Fibroblast of skin of abdomen (primary cell): ENCODE measurements at places on chromosomes 1 and 21.

GRCh38 chr1:154352245-154352580 lies 26.9 kb downstream of the ATP8B2 start:
- DNase-seq, result no peak

GRCh38 chr1:196029410-196029809 lies 578.8 kb downstream of the KCNT2 start:
- DNase-seq, result no peak

- no peak for DNase-seq
Observed at GRCh38 chr21:33388188-33388587, 15.0 kb upstream of the IFNGR2 start.

DNA sequence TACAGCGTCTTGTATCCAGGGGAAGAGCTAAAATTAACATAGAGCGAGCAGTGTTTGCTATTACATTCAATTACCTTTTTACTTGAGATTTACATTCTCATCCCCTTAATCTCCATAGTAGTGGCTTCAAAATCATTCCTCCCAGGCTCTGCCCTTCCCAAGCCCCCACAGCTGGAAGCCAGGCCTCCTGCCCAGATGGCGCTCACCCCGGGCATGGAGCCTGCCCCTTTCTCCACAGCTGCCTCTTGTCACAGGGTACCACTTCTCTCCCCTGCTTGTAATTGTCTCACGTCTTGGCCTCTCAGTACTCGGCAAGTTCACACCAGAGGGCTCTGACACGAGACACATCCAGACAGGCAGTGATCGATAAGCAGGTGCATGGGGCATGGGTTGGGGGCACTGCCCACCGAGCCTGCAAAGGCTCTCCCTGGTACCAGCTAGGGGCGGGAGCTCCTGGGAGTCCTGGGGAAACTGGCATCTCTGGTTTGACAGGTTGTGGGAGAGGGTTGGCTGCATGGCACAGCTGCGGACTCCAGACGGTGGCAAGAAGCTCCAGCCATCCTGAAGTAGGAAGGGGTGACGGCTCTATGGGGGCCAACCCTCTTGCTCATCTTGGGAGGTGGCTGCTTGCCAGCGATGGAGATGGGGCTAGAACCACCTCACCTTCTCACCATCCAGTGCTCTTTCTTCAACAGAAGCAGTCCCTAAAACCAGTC lies 20.1 kb downstream of the CASZ1 start:
- no peak for DNase-seq

DNA sequence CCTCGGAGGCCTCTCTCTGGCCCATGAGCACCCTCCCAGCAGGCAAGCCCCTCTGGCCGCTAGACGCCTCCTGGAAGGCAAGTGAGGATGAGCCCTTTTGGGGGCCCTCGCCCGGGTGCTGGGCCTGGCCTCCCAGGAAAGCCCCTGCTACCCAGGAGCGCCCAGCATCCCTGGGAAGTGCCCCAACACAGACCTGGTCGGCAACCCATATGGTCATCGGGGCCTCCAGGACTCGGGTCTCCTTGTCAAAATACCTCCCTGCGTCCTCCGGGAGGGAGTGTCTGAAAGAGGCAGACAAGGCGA lies 21.0 kb upstream of the TMEM52 start:
- DNase-seq, result no peak

DNA sequence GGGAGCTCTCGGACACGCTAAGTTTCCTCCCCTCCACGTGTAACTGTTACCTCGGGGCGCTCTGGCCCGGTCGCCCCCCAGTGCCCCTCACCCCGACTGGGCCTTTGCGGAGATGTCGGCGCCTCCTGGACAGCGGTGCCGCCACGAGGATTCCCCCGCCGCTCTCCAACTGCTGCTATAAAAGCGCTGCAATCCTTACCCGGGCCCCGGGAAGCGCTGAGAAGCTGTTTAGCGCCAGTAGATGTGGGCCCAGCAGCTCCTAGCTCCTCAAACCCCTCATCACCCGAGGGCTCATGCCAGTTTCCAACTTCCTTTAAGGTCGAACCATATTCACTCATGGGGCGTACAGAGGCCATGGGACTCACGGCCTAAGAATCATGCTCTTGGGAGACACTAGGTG lies 361 bp upstream of the LMX1A start:
- DNase-seq, result no peak

- DNase-seq, result peak; percentile 6
Observed at GRCh38 chr1:45205011-45205909, 1.1 kb downstream of the ZSWIM5 start.

- no peak for DNase-seq
Observed at GRCh38 chr21:38806153-38806941, 618 bp downstream of the ETS2 start.

- no peak for DNase-seq
Observed at GRCh38 chr1:220770245-220770913, 16.3 kb upstream of the MTARC1 start.

DNA sequence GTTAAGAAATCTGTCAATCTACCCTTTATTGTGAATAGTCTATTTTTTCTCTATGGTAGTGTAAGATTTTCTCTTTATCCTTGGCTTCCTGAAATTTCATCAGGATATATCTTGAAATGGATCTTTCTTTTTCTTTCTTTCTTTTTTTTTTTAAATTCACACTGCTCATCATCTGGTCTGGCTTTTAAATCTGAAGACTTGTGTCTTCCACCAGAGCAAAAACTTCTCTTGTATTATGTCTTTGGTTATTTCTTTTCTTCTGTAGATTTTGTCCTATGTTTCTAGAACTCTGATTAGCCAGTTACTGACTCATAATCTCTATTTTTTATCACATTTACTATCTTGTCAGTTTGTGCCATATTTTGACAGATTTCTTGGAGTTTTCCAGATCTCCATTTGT lies 133.8 kb upstream of the LMO4 start:
- DNase-seq, result no peak

DNA sequence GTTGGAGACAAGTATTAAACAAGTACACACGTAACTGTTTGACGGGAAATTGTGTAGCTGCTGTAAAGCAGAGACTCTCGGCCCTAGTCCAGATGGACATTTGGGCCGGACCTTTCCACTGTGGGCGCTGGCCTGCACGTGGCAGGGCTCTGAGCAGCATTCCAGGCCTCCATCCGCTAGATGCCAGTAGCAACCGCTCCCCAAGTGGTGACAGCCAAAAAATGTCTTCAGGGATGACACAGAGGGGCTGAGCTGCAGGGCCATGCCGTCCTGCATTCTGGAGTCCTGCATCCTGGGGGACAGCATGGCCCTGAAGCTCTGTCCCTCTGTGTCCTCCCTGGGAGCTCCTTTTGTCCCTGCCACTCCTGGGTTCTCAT lies 24.8 kb downstream of the A3GALT2 start:
- DNase-seq, result no peak

GRCh38 chr1:156958247-156958714 lies 37.8 kb downstream of the LRRC71 start:
- DNase-seq, result no peak

DNA sequence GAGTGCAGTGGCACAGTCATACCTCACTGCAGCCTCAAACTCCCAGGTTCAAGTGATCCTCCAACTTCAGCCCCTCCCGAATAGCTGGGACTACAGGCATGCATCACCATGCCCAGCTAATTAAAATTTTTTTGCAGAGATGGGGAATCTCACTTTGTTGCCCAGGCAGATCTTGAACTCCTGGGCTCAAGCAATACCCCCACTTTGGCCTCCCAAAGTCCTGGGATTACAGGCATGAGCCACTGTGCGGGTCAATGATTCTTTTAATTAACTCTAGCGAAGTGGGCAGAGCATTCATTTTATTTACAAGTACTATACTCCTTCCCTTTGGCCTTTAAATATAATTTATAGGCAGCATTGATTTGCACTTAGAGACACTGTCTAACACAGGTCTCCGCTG lies 2.5 kb upstream of the OTUD3 start:
- no peak for DNase-seq

DNA sequence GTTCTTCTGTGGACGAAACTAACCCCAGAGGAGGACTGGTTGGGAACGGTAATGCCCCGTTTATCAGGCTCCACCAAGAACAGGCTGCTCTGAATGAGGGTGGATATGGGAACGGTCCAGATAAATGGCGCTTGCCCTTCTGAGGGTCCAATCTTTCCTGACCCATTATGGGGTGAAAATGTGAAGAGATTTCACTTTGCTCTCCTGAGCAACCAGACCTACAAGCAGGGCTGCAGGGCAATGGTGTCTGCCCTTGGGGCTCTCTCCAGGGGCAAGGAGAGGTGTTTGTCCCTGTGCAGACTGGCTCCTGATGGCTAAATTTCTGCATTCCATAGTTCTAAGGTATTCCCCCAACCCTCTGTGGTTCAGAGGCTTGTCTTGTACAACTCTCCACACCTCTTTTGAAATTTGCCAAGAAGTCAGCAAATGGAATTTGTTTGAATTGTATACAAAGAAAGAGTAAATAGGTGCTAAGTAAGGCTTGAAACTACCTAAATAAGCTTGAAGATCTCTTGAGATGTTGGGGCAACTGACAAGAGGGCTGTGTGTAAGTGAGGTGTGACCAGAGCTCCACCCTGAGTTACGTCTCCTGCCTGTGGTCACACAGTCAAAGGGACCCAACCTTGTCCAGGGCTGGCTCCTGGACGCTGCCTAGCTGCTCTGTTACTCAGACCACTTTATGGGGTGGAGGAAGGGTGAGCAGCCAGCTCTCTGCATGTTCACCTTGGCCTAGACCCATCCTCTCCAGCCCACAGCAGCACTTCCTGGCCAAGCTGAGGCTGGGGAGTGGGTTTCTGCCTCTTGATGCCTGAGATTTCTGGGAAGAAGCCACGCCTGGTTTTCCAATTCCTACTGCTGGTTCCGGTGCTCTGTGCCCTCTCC lies 24.8 kb downstream of the SLC2A1 start:
- no peak for DNase-seq

GRCh38 chr21:34282223-34282622 lies 81.6 kb upstream of the KCNE2 start:
- peak; percentile 18 for DNase-seq

DNA sequence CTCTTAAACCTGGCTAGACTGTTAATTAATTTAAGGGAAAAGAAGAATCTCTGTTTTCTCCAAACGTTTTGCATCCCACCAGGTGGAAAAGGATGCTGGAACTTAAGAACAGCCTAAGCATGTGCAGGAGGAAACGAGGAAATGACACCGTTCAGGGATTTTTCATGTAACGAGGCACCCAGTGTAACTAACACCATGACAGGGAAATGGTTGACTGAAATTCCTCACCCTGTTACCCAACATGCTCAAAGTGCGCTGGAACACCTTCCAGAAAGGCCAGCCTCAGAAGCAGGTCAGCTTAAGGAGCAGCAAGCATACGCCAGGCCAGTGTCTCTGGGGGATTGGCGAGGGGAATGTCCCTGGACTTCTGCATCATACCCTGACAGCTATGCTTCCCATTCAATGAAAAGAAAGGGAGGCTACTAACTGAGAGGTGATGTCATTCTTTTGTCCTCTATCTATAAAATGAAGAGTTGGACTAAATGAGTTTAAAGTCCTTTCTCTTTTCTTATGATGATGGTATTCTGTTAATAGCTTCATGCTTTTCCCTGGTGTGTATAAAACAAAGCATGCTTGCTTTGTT lies 21.6 kb downstream of the TNN start:
- no peak for DNase-seq

- peak; percentile 26 for DNase-seq
Observed at GRCh38 chr1:201016943-201017827, 6.3 kb downstream of the KIF21B start.

- DNase-seq, result peak; percentile 48
Observed at GRCh38 chr1:202858331-202858730, 30.6 kb downstream of the RABIF start.

GRCh38 chr1:14955402-14955801 lies 198.1 kb upstream of the TMEM51 start:
- DNase-seq, result no peak

GRCh38 chr1:105779727-105780126 lies 1276.7 kb upstream of the PRMT6 start:
- DNase-seq, result no peak

- no peak for DNase-seq
Observed at GRCh38 chr1:30868833-30869435, 39.6 kb downstream of the SDC3 start.

- DNase-seq, result peak; percentile 87
Observed at GRCh38 chr1:98325646-98326440, 335.7 kb upstream of the SNX7 start.

DNA sequence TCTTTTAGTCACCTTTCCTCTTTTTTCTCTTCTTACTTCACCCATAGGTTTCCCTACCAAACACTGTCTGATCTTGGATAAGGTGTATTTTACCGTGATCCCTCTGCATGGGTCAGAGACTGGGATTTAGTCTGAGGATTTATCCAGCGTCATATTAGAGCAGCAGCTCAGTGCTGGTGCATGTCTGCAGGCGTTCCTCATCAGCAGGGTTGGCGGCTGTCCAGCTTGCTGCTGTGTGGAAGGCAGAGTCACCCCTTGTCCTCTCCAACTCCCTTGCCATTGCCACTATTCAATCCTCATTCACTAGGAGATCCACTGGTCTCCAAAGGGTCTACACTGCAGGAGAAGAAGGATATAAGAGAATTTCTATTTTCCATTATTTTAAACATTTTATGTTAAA lies 7.3 kb upstream of the FAM78B start:
- DNase-seq, result peak; percentile 13

- no peak for DNase-seq
Observed at GRCh38 chr1:160342526-160342925, 524 bp downstream of the COPA start.

GRCh38 chr1:238568735-238569134 lies 678.0 kb upstream of the ZP4 start:
- no peak for DNase-seq

GRCh38 chr1:237861944-237862343 lies 28.8 kb downstream of the ZP4 start:
- DNase-seq, result no peak

DNA sequence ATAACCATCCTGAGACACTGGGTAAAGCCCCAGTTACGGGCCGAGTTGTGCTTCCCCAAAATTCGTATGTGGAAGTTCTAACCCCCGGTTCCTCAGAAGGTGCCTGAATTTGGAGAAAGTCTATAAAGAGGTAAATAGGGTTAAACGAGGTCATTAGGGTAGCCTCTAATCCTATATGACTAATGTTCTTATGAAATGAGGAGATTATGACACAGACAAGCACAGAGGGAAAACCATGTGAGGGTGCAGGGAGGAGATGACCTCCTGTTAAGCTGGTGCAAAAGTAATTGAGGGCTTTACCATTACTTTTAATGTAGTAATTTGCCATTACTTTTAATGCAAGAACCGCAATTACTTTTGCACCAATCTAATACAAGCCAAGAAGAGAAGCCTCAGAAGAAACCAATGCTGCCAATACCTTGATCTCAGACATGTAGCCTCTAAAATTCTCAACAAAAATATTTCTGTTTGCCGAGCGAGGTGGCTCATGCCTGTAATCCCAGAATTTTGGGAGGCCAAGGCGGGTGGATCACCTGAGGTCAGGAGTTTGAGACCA lies 260.8 kb downstream of the GPATCH2 start:
- DNase-seq, result no peak

GRCh38 chr1:27203946-27204345 lies 30.5 kb upstream of the WDTC1 start:
- peak; percentile 55 for DNase-seq
